ENCODE measurements at places on chromosomes 6 and 20. TPM values are rescaled to one million over a fixed set of nuclear protein-coding genes. Genes with fewer than 3 reads are reported as not detected.

OR2J3 gene
- total RNA-seq, result not detected

HLA-F gene
- 73.2 TPM for total RNA-seq

NDUFAF4 gene
- 9.3 TPM for total RNA-seq

CTCFL gene
- total RNA-seq, result not detected

OOEP gene
- total RNA-seq, result not detected
